Activated CD4-positive, alpha-beta memory T cell treated with anti-CD3 and anti-CD28 coated beads, Interleukin-2, amount 10 ng/mL, durations not matched to agents 7 days and 5 days (primary cell): ENCODE measurements at places on chromosomes 7 and 10. TPM values are rescaled to one million over a fixed set of nuclear protein-coding genes. Genes with fewer than 3 reads are reported as not detected.

IFIT1B gene
- total RNA-seq, result not detected

OR2A5 gene
- total RNA-seq, result not detected

FANK1 gene
- 0.68 TPM for total RNA-seq

ADAMTS14 gene
- total RNA-seq, result not detected

STAMBPL1 gene
- 43.2 TPM for total RNA-seq

GPR26 gene
- not detected for total RNA-seq

DOCK1 gene
- 0.13 TPM for total RNA-seq

JCAD gene
- 1.0 TPM for total RNA-seq

HMX3 gene
- total RNA-seq, result not detected

CYP3A4 gene
- not detected for total RNA-seq

ING3 gene
- total RNA-seq, result 26.5 TPM

PRKCQ gene
- 70.6 TPM for total RNA-seq

SFTPA1 gene
- not detected for total RNA-seq

ZNF775 gene
- total RNA-seq, result 7.1 TPM

ADAM22 gene
- 1.1 TPM for total RNA-seq

TRRAP gene
- total RNA-seq, result 47.8 TPM

LIPN gene
- total RNA-seq, result not detected

SPDYE2B gene
- total RNA-seq, result not detected

THSD7A gene
- not detected for total RNA-seq

MCM10 gene
- total RNA-seq, result 40.7 TPM

ALKBH4 gene
- total RNA-seq, result 10.4 TPM

SLC26A5 gene
- total RNA-seq, result not detected

OPALIN gene
- not detected for total RNA-seq

PON1 gene
- total RNA-seq, result not detected
